ENCODE measurements at places on chromosomes 1 and 21.
A peak's percentile ranks its signal among the peaks of the same experiment; 100 is the strongest.

GRCh38 chr1:25922971-25923552 lies 16.8 kb upstream of the STMN1 start:
- no peak for DNase-seq

DNA sequence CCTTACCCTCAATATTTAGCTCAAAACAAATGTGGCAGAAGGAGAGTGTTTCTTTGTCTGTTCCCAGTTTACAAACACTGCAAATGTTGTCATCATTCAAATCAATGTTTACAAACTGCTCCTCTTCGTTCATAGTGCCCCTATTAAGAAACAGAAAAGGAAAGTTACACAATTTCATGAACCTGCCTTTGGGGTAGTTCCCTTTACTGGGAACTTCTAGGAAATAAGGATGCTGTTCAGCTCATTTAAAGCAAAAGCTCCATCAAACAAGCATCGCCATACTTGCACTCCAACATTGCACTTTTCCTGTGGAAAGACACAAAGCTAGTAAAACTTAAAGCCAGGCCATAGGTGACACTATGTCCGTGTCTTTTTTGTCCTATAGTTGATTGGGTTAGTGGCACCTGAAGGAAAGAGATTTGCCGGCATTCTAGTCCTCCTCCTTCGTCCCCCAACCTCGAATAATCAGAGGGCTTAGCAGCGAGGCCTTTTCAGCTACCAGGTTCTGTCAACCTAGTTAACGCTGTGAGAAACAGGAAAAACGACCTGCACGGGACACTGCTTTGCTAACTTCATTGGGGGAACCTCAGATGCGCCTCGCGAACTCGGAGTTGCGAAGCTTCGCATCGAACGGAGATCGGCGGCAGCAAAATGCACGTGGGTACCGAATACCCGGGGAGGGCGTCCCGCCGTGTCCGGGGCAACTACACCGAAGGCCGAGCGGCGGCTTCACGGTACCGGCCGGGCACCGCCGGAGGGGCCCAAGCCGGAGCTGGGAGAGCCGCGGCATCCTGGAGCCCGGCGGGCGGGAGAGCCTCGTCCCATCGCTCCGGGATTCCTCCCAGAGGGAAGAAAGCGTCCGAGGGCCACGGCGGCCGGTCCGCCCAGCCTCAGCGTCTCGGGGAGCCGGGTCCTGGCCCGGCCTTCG lies 706 bp downstream of the C21orf91 start:
- DNase-seq, result no peak

DNA sequence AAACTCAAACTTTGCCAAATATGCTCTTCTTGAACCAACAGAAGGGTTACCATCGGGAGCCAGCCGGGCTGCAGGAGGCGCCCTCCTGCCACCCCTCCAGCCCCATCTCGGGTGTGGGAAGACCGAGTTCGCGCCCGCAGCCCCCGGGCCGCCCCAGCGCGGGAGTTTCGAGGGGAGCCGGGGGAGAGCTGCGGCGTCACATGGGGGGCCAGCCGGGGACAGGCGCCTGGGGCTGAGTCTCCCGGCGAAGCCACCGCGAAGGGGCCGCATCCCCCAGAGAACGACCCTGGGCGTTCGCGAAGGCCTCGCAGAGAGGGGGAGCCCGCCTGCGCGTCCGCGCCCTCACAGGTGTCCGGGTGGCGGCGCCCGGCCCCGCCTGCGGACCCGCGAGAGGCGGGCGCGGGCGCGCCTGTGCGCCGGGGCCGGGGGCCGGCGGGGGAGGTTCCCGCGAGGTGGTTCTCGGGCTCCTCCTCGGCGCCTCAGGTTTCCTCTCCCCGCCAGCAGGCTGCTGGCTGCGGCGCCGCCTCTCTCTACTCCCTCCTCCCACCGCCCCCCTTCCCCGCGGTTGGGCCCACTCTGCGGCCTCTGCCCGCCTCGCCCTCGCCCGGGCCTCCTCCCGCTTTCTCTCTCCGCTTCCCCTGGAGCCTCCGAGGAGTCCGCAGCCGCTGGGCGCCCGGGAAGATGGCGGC lies at the start of gene RAVER2:
TSS of gene RAVER2 (plus strand) at position 584 of the 689 bp plus-strand sequence. CDS start at position 682, 98 bp downstream.
- peak; percentile 53 for DNase-seq

DNA sequence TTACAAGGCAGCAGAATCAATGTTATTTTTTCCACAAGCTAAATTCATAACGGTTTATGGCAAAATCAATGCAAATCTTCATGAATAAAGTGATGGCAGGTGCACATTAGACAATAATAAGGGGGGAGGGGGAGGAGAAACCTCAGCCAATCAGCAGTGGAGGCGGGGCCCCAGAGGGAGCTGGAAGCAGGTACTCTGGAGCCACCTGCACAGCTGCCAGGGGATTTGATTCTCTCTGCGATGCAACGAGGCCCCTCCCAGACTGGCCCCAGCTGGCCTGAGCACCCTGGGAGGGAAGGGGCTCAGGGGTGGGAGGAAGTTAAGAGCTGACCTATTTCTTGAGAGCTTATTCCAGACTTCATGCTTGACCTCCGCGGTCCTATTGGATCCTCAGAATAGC lies 127.8 kb upstream of the IGSF21 start:
- DNase-seq, result no peak

GRCh38 chr1:35622510-35623178 lies 18.7 kb downstream of the PSMB2 start:
- DNase-seq, result no peak

DNA sequence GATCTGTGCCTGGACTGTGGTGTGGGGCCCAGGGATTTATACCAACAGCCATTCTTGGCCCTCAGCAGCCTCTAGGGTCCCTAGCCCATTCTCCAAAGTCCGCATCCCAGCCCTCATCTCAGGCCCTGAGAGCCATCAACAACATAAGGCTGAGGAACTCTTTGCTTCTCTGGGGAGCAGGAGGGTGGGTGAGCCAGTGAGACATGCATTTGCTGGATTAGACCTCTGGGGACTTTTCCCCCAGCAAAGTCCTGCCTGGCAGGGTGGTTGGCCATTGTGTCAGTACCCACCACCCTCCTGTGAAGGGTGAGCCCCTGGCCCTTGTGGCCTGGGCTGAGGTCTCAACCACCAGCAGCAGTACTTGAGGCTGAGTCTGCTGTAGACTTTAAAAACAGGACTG lies 24.2 kb upstream of the FAM20B start:
- no peak for DNase-seq

- no peak for DNase-seq
These were observed 158.4 kb downstream of the CASZ1 start for GRCh38 chr1:10637834-10638558.

DNA sequence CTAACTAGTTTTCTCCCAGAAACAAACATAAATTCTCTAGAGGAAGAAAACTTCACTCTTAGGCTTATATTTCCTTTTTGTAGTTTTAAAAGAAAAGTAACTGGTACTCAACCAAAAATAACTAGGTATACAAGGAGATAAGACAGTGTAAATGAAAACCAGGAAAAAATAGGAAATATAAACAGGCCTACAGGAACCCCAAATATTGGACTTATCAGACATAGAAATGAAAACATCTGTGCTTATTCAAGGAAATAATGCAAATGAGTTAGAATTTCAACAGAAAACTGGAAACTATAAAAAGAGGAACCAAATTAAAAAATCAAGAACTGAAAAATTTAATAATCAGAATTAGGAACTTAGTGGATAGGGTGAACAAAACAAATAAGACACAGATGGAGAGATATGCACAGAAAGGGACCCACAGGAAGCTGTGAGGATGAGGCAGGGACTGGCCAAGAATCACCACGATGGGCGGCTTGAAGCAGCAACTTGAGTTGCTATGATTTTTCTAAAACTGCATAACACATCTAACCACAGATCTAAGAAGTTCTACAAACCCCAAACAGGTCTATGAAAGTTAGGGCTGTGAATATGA lies 67.5 kb upstream of the ACTRT2 start:
- no peak for DNase-seq

GRCh38 chr1:60044881-60045280 lies 28.7 kb downstream of the C1orf87 start:
- no peak for DNase-seq

DNA sequence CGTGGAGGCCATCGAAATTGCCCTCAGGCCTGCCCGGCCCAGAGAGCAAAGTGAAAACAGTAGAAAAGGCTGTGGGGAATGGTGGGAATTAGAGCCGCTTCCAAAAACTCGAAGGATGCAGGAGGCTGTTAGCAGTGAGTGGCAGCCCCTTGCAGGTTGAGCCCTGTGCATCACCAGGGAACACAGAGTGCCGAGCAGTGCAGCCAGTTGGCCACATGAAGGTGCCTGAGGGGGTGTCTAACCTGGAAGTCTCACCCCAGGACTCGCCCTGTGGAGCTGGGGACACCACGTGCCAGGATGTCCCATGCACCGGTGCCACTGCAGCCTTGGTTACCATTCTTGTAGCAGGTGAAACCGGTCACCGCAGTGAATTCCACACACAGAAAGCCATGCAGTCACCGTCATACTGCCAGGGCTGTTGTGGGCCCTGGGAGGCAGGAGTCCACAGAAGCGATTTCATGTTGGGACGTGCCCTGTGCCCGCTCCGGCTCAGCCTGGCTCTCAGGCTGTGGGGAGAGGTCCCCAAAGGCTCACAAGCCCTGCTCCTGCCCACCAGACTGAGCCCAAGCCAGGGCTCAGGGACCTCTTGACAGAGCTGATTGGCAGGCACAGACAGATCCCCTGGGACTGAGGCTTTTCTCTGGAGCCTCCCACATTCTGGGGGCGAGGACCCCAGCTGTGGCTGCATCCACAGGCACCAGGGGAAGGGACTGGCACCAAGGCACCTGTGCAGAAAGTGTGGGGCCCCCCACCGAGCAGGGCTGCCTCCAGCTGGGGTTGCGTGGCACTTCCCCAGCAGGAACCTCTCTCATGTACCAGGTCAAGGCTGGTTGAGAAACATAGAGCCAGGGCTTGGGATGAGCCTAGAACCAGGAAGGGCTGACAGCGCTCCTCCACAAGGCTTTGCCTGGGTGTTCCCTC lies 16.7 kb upstream of the ACTRT2 start:
- DNase-seq, result no peak

- DNase-seq, result no peak
These were observed 3.4 kb upstream of the TEX35 start for GRCh38 chr1:178509414-178510007.

DNA sequence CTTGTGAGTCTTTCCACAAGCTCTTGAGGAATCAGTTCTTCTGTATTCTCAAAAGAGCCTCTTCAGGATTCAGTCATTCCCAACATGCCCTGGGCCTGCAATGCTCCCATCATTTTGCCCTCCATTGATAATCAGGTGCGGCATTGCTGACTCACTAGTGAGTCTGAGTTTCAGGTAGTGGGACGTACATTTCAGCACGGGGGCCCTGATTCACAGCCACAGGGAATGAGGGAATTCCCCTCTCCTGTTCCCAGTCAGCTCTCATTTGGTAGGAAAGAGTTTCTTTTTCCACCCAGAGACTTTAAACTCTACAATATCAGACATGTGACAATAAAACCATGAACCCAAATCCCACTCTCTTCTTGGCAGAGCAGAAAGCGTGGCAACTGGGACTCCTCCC lies 3.7 kb upstream of the IRF6 start:
- DNase-seq, result no peak

DNA sequence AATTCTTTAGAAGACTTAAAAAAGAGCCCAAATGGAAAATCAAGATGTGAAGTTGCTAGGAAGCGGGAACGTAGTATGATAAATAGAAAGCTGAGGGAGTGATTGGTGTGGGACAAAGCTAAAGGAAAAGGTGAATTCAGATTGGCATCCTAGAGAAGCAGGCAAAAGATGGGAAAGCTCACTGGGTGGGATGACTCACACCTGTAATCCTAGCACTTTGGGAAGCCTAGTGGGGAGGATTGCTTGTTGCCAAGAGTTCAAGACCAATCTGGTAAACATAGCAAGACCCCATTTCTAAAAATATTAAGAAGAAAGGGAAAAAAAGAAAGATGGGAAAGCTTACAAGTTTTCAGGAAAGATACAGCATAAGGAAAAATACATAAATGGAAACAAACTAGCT lies 1.8 kb downstream of the MRPS21 start:
- DNase-seq, result no peak

GRCh38 chr1:10513199-10513598 lies 38.4 kb downstream of the PEX14 start:
- DNase-seq, result no peak
